ENCODE measurements at places on chromosomes 4 and X.

DNA sequence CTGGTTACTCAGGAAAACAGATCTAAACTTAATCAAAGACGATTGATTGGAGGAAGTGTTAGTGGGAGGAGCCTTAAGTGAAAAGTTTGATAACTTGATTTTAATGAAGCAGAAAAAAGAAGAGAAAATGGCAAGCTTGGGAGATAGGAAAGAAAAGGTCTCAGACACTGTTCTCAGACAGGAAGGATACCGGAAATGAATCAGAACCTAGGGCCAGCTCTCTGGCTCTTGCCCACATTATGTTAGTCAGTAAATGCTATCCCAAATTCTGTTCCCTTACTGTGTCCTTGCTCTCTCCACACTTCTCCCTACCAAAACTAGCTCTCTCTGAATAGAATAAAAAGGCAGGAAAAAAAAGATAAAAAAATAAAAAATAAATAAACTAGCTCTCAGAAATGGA lies 48.6 kb upstream of the TMEM164 start:
- H3K27me3 ChIP-seq, result no peaks in the 10 kb centered on the region
- no peak overlapping the region for H3K4me3 ChIP-seq
- peaks cover 7% of the 10 kb centered on the region for H3K4me1 ChIP-seq
- DNase-seq, result no peak
- no peaks in the 10 kb centered on the region for H3K36me3 ChIP-seq

- no peak overlapping the region for H3K27ac ChIP-seq
- DNase-seq, result peak; percentile 64
- H3K36me3 ChIP-seq, result no peaks in the 10 kb centered on the region
- H3K27me3 ChIP-seq, result no peaks in the 10 kb centered on the region
- H3K4me1 ChIP-seq, result peaks cover 48% of the 10 kb centered on the region
- no peak overlapping the region for H3K4me3 ChIP-seq
These were observed 25.5 kb downstream of the GPAT3 start for GRCh38 chr4:83561381-83561780.

DNA sequence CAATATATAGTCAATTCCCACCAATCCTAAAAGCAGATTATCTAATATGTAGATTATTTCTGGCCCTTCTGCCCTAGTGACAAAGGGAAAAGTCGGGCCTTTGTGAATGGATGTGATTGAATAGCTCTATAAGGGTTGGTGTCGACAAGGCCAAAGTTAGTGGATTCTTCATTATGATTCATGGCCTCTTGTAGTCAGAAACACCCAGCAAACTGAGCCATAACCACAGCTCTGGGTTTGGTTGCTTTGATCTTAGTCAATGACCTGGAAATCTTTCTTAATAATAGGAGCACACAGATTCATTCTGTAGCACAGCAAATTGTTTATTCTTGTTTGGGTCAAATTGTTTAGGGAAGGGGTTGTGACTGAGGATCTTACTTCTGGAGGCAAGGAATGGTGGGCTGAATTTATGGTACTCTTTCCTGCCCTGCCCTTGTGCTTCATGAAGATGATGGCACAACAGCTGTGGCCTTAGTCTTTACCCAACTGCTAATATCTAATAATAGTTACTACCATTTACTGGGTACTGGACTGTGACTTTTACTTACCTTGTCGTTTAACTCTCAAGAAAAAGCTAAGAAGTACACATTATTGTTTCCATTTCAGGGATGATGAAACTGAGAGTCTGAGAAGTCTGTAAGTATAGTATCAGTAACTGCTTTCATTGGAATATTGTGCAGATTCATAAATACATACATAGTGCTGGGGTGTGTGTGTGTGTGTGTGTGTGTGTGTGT lies 74.0 kb downstream of the AFF2 start:
- no peaks in the 10 kb centered on the region for H3K27me3 ChIP-seq
- H3K4me1 ChIP-seq, result no peaks in the 10 kb centered on the region
- no peak overlapping the region for H3K27ac ChIP-seq
- no peak overlapping the region for H3K4me3 ChIP-seq
- no peak for DNase-seq

GRCh38 chr4:156889616-156890594 lies 81.7 kb downstream of the PDGFC start:
- DNase-seq, result no peak
- H3K4me3 ChIP-seq, result no peak overlapping the region
- H3K27me3 ChIP-seq, result no peaks in the 10 kb centered on the region
- no peak overlapping the region for H3K27ac ChIP-seq
- peaks cover 5% of the 10 kb centered on the region for H3K4me1 ChIP-seq
- H3K36me3 ChIP-seq, result no peaks in the 10 kb centered on the region

GRCh38 chrX:13845721-13846378 lies 29.0 kb upstream of the GPM6B start:
- no peaks in the 10 kb centered on the region for H3K27me3 ChIP-seq
- H3K36me3 ChIP-seq, result no peaks in the 10 kb centered on the region
- no peak overlapping the region for H3K27ac ChIP-seq

- peaks cover 13% of the 10 kb centered on the region for H3K27me3 ChIP-seq
- no peaks in the 10 kb centered on the region for H3K36me3 ChIP-seq
- H3K4me3 ChIP-seq, result no peak overlapping the region
These were observed 37.4 kb downstream of the PPP2R2C start for GRCh38 chr4:6435010-6435409.

DNA sequence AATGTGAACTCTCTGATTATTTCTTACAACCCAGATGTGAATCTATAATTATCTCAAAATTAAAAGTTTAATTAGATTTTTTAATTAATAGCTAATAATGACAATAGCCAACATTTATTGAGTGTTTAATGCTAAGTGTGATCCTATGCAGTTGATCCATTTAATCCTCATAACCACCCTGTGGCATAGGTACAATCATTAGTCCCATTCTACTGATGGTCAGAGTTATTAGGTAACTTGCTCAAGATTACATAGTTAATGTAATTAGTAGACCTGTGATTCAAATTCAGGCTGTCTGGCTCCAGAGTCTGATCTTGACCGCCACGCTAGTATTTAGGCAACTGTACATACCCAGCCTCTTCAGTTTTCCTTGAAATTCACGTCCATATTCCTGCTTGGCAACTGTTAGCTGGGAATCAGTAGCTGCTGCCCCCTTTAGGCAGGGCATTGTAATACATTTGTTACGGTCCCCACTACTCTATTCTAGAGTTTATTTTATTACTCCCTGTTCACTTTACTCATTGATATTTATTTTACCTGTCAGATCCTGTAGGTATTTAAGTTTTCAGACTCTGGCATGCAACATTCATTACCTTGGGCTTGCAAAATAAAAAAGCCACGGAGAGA lies 20.6 kb upstream of the TEC start:
- H3K36me3 ChIP-seq, result no peaks in the 10 kb centered on the region
- H3K27me3 ChIP-seq, result no peaks in the 10 kb centered on the region
- peak; percentile 48 for DNase-seq
- no peak overlapping the region for H3K27ac ChIP-seq
- H3K4me3 ChIP-seq, result no peak overlapping the region

Data from common myeloid progenitor, CD34-positive (primary cell).